ENCODE measurements at places on chromosomes 11 and 22. TPM values are rescaled to one million over a fixed set of nuclear protein-coding genes. Genes with fewer than 3 reads are reported as not detected.

- no peak for DNase-seq
Observed at GRCh38 chr22:42907404-42908373, 50.6 kb upstream of the ARFGAP3 start.

GRCh38 chr11:11558826-11559225, 63.0 kb downstream of the GALNT18 start:
- DNase-seq = no peak

GRCh38 chr11:122743949-122744348, 88.4 kb downstream of the UBASH3B start:
- DNase-seq = peak; percentile 85

Gene MAFF
- 12.4 TPM for total RNA-seq

Gene MFRP
- total RNA-seq = not detected

DNA sequence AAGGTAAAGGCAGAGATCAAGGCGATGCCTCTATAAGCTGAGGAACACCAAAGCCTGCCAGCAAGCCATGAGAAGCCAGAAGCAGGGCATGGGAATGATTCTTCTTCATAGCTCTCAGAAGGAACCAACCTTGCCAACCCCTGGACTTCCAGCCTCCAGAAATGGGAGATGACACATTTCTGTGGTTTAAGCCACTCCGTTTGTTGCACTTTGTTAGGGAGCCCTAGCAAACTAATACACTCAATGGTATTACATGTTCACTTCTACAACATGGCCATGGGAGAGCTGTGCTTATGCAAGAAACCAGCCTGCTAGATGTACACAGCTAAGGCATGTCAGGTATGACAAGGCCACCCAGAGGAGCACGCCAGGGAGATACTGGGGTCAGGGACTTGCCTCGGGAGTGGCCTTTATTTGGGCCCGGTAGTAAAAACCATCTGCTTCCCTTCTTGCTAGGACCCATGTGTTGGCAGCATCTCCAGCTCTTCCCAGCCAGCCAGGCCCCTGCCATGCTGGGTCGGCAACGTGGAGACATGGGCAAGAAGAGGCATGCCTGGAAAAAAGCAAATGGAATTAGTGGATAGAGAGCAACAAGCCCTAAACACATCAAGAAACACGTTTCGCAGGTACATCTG, 3.6 kb downstream of the C11orf16 start:
- no peak for DNase-seq

Gene CARD16
- total RNA-seq = 11.1 TPM

- DNase-seq = no peak
Observed at GRCh38 chr11:61505640-61506155, 2.9 kb upstream of the LRRC10B start.

DNA sequence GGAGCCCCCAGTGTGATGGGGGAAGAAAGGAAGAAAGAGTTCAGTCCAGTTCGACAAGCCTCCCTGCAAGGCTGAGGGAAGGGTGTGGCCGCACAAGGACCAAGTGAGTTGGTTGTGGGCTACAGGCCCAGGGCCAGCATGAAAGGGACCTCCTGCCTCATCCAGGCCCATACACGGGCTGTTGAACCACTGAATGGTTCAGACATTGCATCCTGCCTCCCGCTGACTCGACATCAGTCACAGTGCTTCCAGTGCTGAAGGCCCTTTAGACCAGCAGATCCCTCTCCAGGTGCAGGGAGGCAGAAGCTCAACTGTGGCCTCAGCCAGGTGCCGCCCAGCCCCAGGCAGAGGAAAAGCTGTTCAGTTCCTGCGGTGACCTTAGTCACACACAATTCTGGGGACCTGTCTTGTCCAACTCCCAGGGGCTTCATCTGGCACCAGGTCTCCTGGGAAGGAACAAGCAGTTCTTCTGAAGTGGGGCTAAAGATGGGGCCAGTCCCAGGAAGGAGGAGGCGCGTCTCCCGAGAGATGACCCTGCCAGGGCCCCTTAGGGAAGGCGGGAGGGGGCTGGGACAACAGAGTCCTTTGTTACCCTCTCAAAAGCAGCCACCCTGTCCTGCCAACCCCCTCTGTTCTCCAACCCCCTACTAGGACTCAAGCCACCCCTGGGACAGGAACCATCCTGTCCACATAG, 6.6 kb downstream of the ARRB1 start:
- DNase-seq = no peak

DNA sequence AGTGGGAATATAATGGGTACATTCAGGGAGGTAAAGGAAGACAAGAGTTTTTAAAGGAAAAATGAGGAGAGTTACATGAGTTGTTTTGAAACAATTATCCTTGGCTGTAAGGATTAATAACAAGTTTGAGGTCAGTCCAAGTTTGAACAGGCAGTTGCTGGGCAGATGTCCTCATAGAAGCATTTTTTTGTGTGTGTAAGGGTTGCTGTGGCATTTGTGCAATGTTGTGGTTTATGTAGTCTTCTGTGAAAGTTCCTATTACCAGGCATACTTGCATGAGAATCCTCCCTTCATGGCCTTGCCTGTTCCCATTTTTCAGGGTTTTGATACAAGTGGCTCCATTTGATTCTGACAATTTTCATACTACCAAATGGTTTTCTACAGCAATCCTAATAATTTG, 400.2 kb downstream of the KCNA4 start:
- no peak for DNase-seq

Gene PIWIL4
- 0.35 TPM for total RNA-seq

DNA sequence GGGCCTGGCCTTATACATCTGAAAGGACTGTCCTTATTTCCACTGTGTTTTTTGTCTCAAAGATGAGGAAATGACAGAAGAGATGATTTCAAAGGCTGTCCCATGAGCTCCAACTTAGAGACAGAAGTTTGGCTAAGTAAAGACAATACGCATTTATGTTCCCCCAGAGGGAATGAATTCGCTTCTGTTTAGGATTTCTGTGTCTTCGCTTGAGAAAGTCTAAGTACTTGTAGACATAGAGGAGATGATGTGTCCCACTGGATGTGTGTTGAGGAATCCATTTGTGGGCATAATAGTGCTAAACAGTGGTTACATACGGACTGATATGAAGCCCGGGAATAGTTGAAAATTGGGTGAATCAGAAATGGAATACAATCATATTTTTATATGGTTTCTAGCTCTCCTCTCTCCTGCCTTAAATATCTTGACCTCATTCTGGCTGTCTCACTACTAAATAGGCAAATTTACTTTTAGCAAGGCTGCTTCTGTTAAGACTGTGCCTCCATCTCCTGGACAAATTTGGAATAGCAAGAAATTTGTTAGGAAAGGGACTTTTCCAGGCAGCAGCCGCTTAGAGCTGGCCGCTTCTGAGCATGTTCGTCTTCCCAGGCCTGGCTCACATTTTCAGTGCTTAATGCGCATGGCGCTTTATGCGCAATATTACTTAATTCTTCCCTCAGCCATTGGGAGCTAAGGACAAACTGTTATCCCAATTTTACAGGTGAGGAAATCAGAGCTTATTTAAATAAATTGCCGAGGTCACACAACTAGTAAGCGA, 1.9 kb upstream of the PEX26 start:
- peak; percentile 58 for DNase-seq

DNA sequence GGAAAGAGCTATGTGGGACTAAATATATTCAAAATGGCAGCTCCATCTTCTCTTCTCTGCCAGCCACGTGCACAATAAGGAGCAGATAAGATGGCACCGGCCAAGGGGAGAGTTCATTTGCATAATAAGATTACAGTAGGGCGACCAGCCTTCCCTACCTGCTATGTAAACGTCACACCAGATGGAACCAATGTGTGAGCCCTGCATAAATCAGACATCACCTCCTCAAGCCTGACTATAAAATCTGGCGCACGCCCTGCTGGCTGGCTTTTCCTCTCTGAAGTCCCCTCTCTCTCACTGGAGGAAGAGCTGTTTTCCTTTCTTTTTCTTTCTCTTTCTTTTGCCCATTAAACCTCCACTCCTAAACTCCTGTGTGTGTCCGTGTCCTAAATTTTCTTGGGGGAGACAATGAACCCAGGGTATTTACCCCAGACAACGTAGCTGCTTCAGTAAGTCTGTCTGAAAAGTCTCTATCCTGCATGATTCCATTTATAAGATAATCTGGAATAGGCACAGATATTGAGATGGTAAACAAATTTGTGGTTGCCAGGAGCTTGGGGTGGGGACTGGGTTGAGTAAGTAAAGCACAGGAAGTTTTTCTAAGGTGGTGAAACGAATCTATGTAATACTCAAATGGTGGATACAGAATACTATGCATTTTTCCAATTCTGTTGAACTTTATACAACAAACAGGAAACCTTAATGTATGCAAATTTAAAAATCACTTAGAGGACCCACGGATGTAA, 670.0 kb upstream of the KIRREL3 start:
- no peak for DNase-seq

Measured in activated naive CD4-positive, alpha-beta T cell treated with anti-CD3 and anti-CD28 coated beads, Interleukin-2, amount 50 U/mL, for 72 hours (primary cell).